Amniotic epithelial cell (primary cell): ENCODE measurements at places on chromosomes 16 and 17.

DNA sequence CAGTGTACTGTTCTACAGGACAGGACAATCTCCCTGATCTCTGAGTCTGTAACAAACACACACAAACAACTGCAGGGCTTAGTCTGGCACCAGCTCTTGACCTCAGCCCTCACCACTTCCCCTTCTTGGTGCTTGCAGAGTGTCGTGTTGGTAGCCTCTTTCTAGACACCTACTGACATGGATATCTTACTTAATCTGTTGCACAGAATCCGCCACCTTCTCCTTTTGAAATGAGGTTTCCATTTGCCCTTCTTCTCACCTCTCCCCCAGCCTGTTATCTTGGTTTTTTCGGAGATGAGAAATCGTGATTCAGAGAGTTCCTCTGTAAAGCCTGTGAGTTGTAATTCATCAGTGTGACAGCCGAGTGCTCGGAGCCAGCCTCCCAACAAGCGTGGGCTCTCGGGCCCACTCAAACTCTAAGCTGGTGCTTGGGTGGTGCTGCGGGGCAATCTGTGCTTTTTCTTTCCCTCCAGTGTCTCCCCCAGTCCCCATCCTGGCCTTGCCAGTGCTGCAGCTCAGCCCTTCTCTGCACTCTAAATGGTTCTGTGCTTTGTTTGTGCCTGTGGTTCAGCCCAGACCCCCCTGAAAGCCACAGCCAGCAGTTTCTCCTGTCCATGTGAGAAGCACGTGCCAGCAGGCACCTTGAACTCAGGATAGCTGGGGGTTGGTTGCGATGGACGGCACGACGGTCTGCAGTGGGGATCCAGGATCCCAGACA is 28.1 kb downstream of the KIAA0513 start:
- DNase-seq = peak; percentile 93

DNA sequence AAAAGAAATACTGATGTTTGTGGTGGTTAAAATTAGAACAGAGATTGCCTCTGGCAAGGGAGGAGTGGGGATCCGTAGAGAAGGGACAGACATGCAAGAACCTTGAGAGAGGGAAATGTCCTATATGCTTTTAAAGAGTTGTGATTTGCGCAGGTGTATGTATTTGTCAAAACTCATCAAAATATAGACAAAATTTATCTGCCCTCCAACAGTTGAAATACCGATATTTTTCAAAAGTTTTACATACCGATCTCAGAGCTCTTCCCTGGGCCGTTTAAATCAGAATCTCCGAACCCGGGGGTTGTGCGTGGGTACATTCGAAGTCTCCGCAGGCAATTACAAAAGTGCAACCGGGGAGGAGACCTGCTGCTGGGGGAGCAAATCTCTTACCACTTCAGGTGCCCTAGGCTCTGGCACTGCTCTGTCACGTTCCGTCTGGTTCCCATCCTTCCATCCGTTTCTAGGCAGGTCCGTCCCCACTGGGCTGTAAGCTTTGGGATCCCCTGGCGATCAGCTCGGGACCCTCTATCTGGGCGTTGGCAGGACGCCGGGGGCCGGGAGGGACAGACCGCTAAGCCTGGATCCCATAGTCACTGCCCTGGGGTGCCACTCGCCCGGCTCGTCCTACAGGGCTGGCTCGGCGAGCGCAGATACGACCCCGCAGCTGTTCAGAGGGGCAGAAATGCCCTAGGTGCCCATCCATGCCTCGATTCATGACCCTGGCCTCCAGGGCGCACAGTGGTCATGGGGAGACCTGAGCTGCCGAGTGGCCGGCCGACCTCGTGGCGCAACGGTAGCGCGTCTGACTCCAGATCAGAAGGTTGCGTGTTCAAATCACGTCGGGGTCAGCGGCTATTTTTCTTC is 4.2 kb downstream of the BORCS6 start:
- peak; percentile 44 for DNase-seq

DNA sequence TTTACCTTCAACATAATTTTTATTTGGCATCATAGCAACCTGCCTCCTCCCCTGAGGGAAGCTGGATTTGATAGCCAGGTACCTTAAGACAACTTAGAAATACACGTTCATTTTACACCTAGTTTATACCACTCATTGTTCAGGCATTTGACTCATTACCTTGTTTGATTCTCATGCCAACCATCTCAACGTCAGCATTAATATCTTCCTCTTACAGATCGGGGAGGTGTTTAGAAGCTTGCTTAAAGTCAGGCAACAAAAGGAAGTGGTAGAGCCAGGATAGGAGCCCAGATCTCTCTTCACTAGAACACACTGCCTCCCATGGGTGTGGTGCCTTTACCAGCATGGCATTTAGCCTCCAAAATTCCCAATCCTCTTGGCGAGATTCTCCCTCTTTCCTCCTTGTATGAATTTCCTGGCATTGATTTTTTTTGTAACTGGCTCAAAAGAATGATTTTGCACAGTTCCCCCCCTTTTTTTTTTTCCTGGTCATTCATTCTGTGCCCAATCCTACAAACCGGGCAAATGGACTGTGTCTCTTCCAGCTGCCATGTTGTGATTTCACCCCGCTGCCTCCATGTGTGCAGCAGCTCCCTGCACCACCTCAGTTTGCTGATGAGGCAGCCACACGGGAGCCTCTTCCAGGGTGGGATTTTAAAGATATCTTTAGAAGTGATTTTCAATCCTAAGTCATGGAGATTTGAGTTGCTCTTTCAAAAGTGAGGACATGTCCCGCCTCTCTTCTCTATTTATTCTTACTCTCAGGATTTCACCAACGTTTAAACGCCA is 383.6 kb downstream of the UTP18 start:
- DNase-seq = no peak

GRCh38 chr16:75111514-75111940 is 5.1 kb downstream of the LDHD start:
- no peak for DNase-seq

DNA sequence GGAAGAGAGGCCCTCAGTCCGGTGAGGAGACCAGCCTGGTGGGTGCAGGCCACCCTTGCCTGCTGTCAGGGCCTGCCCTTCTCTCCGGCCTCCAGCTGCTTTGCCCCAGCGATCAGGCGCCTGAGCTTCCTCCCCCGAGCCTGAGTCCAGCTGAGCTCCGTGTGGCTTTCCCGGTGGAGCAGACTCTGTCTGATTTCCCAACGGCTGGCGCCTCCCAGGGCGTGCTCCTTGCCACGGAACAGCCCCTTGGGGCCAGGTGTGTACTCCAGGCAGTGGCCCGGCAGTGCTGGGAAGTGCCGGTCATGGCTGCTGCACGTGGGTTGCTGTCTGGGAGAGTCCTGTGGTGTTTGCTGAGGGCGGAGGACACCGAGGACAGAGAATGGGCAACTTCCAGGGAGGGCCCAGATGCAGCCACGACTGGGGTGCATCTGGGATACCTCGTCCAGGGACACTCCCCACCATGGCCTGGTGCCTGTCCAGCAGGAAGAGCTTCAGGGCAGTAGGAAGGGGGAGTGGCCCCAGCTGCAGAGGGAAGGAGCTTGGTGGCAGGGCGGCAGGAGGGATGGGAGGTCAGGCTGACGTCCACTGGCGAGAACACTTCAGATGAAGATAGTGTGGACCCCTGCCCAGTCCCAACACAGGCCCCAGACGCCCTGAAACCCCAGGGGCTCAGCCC is 22.5 kb downstream of the METRNL start:
- peak; percentile 48 for DNase-seq

- DNase-seq = no peak
These were observed 36.0 kb upstream of the ADAMTS18 start for GRCh38 chr16:77470851-77471250.

DNA sequence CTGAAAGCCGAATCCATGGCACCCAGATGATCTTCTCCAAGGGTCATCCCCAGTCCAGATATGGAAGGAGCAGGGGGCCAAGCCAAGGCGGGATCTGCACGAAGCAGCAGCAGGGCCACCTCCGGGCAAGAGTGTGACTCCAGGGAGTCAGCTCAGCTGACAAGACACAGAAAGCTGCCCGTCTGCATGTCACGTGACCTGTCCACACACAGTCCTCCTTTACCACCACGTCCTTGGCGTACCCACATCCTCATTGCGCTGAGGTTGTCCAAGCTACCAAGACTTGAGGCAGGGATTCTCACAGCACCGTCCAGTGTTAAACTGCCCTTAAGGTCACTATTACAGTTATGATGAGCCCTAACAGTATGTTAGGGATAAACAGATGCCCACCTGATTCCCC is 11.3 kb upstream of the CYTH1 start:
- no peak for DNase-seq

- DNase-seq = no peak
These were observed 478.8 kb upstream of the CCL2 start for GRCh38 chr17:33776304-33776703.

GRCh38 chr17:29699283-29699682 is 76.6 kb upstream of the CORO6 start:
- DNase-seq = no peak

DNA sequence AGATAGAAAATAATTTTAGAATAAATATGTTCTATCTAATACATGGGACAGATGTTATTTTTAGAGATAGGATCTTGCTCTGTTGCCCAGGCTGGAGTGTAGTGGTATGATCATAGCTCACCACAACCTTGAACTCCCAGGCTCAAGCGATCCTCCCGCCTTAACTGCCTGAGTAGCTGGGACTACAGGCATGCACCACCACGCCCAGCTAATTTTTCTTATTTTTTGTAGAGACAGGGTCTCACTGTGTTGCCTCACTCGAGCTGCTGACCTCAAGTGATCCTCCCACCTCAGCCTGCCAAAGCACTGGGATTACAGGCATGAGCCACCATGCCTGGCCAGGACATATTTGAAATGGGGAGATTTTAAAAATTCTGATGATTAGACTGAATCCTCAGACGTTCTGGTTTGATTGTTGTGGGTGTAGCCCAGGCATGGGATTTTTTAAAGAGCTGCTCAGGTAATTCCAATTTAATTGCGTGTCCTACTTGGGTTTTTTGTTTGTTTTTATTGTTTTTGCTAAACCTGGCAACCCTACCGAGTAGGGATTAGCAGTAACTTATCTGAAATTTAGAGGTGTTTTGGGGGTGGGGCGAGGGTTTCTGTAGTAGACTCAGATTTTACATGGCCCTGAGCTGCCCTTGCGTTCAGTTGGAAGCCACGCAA is 142.9 kb downstream of the RAB11FIP4 start:
- DNase-seq = peak; percentile 83

DNA sequence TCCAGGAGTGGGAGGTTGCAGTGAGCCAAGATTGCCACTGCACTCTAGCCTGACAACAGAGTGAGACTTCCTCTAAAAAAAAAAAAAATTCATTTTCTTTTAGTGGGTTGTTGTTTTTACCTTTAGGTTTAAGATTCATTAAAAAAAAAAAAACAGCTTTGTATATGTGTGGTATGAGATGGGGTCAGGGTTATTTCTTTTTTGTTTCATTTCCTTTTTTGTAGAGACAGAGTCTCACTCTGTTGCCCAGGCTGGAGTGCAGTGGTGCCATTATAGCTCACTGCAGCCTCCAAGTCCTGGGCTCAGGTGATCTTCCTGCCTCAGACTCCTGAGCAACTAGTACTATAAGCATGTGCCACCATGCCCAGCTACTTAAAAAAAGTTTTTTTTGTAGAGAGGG is 47.0 kb downstream of the BCAS3 start:
- DNase-seq = no peak

DNA sequence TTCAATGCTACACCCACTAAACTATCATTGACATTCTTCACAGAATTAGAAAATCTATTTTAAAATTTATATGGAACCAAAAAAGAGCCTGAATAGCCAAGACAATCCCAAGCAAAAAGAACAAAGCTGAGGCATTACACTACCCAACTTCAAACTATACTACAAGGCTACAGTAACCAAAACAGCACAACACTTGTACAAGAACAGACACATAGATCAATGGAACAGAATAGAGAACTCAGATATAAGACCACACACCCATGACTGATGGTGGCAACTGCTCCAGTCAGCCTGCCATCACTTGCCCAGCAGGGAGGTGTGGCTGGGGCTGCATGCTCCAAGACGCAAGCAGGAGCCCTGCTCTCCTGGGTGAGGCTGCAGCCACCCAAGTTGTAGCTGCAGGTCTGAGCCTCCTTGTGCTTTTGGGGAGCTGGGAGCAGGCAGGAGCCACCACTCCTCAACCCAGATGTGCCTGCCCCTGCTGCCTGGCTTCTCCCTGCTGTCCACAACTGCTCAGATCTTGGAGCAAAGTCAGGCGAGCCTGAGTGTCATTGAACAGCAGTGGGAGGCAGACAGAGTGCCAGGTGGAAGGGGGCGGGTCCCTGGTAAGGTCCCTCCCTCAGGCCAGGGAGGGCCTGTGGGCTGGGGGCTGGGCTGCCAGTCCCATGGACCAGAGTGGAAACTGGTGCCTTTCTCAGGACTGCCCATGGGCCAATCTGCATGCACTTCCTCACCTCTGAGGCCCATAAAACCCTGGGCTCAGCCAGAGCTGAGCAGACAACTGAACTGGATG is 24.7 kb downstream of the SSH2 start:
- DNase-seq = no peak

- DNase-seq = peak; percentile 13
These were observed 108.9 kb downstream of the TANGO6 start for GRCh38 chr16:68951991-68952877.

DNA sequence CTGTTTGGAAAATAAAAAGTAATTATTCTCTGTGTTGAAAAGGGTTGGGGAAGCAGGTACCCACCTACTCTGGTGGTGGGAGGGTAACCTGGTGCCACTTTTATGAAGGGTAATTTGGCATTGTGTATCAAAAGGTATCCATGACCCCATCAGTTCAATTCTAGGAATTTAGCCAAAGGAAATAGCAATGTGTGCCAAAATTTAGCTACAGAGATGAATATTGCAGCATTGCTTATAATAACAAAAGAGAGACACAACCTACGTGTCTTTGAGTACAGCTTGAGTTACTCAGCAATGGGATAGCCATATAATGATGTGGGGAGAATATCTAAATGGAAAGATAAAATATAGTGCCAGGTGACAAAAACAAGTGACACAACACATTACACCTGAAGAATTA is 170.7 kb downstream of the NTN1 start:
- DNase-seq = no peak
